ENCODE measurements at places on chromosomes 4 and X. TPM values are rescaled to one million over a fixed set of nuclear protein-coding genes. Genes with fewer than 3 reads are reported as not detected.

The AMBN gene
- not detected for total RNA-seq

The MAGEC2 gene
- total RNA-seq = not detected

The CBR4 gene
- total RNA-seq = 25.8 TPM

DNA sequence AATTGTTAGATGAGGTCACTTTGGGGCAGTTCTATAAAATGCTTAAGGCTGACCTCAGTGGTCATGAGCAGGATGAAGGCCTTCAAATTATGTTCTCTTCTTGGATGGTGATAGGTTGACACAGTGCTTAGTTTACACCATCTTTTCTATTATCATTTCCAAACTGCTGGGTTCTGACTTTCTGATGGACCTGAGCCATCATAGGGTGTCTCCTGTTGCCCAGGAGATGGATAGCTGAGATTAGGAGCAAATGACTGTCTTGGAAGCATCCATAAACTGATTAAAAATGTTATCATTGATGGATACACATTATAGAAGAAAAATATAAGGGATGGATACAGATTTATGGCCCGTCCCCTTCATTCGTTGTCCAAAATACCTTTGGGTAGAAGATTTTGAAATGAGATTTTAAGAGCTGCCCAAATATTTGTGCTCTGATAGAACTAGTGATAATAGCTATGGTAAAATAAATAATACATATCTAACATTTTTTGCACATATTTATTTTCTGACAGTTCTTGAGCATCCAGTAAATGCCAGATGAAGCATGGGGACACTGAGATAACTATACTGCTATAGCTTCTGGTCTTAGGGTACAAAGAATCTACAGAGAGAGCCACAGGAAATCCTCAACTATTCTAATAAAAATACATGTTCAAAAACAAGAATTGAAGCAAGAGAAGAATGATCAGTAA is 839.4 kb upstream of the LCORL start:
- no peak for DNase-seq

DNA sequence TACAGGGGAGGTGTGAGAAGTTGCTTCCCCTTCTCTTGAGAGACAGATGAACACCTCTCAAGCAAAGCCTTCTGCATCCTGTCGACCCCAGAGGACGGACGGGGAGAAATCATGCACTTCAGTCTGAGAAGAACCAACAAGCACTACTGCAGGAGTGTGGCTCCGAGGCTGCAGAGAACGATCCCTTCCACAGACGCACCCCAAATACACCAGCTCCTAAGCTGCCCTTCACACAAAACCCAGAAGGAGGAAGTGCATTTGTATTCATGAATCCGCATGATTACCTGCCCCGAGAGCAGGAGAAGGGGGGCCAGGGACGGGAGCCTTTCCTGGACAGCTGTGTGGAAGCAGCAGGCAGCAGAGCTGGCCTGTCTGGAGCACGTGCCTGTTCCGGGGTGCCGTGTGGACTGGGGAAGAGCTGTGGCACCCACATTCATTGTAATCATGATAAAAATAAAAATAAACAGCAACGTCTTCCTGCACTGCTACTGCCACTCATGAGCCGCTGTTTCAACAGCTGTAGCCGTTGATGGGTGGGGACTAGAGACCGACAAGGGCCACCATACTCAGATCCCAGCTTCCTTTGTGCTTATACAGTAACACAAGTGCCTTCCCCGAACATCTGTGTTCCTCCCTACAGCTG is 42.9 kb downstream of the ACSL1 start:
- peak; percentile 25 for DNase-seq

DNA sequence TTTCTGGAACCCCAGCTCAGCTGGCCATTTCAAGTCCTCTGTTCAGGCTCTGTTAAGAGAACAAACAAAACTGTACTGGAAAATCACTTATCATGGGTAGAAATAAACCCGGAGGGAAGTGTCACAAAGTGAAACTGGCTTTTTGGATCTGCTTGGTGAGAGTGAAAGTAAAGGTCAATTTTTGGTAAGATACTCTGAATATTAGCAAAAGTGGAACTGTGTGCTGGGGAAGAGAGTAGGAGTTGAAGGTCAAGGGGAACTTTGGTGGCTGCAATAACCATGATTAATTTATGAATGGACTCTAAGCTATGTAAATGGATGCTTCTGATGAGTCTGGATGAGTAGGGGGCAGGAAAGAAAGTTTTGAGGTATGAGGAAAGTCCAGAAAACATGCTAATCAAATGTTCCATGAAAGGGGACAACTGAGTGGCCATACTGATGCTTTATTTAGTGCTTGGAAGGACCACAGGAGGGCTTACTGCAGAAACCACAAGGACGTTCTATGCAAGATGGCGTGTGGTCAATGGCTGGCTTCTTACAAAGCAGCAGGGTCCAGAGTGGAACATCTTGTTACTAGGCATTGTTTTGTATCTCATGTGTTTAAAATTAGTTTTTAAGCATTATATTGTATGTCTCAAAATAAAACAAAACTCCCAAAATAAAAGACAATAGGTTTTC is 36.8 kb upstream of the TNIP3 start:
- no peak for DNase-seq

DNA sequence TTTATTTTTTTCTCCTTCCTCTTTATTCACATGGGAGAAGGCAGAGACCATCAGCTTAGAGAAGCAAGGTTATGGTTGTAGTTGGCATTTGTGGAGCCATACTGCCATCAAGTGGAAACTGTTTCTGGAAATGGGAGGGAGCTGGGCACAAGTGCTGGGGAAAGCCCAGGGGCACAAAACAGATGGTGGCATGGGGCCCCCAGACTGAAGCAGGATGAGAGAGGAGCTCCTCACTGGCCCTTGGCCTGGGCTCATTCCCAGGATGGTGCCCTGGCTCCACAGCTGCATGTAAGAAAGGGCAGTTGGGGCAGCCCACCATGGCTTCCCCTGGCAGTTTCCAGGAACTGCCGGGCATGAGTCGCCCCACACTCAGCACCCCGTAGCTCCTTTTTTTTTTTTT is 59.2 kb downstream of the NBDY start:
- no peak for DNase-seq

- no peak for DNase-seq
These were observed 12.7 kb downstream of the FRAS1 start for GRCh38 chr4:78069859-78070258.

DNA sequence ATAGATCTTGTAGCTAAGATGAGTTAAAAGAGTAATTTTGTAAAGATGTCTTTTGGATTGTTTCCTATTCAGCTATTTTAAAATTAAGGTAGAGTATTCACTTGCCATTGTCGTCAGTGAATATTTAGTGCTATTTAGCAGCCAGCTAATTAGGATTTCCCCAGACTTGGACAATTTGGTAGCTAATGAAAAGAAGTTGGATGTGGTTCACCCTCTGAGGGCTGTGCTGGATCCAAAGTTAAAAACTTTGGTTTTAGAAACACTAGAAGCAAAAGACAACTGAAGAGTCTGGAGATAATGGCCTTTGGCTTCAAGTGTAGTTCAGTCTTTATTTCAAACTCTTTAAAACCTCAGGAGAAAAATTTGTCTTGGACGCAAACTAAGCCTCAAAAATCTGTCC is 41.3 kb downstream of the ATG4A start:
- no peak for DNase-seq

- DNase-seq = no peak
These were observed 71.0 kb downstream of the RAPGEF2 start for GRCh38 chr4:159173886-159174285.

DNA sequence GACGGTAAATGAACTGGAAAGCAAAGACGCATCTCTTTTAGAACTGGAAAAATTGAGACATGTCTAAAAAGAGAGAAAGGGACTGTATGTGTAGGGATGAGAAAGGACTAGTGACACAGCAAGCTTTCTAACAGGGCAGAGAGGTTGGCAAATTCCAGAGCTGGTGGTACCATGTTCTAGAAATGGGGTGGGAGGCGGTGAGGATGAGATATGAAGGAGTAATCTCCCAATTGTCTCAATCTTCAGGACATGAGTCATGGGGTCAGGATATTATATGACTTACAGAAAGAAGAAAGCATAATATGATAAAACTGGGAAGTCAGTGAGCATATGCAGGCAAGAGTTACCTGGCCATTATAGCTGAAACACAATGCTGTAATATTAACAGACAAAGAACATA is 14.2 kb downstream of the TAB3 start:
- no peak for DNase-seq

DNA sequence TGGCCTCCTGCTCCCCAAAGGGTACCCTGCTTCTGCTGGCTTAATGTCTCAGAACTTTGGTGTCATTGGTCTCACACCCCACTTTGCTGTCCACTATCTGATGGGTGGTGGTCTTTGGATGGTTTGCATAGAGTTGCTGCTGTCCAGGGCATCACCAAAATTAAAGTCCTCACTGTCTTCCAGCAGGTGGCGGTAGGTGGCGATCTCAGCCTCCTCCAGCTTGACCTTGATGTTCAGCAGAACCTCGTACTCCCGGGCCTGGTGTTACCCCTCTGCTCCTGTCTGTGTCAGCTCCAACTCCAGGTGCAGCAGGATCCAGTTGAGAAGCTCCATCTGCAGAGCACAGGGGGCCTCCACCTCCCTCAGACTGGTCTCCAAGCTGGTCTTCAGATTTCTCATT is 1169.5 kb upstream of the PABPC4L start:
- no peak for DNase-seq

DNA sequence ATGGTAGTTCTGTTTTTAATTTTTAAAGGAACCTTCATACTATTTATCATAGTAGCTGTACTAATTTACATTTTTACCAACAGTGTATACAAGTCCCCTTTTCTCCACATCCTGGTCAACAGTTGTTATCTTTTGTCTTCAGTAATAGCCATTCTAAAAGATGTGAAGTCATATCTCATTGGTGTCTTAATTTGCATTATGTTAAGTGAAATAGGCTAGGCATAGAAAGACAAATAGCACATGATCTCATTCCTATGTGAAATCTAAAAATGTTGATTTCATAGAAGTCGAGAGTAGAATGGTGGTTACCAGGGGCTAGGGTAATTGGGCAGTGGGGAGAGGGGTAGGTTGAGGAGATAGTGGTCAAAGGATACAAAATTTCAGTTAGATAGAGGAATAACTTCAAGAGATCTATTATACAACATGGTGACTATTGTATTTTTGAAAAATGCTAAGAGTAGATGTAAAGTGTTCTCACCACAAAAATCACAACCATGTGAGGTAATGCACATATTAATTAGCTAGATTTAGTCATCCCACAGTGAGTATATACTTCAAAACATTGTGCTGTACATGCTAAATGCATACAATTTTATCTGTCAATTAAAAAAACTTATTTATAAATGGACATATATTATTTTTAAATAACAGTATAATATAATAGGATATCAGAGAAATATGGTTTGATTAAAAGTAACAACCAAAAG is 58.9 kb downstream of the DIAPH2 start:
- no peak for DNase-seq

GRCh38 chrX:15129412-15129811 is 140.5 kb downstream of the ASB9 start:
- no peak for DNase-seq

GRCh38 chrX:12974305-12974795 is 560 bp upstream of the TMSB4X start:
- DNase-seq = no peak

- no peak for DNase-seq
These were observed 133.8 kb upstream of the STIM2 start for GRCh38 chr4:26726655-26727387.

DNA sequence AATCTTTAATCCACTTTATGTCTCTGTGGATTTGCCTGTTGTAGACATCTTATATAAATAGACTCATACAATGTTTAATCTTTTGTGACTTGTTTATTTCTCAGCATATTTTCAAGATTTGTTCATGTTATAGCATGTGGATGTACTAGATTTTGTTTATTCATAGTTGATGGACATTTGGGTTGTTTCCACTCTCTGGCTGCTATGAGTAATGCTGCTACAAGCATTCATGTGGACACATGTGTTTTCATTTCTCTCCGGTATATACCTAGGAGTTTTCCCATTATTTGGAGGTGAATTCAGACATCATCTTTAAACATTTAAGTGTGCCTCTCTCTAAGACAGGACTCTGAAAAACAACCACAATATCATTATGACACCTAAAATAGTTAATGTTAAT is 2.3 kb downstream of the IKBKG start:
- DNase-seq = no peak

- no peak for DNase-seq
These were observed 166.3 kb downstream of the FNIP2 start for GRCh38 chr4:158934996-158935669.

GRCh38 chr4:140857111-140857510 is 100.9 kb upstream of the TBC1D9 start:
- DNase-seq = no peak

DNA sequence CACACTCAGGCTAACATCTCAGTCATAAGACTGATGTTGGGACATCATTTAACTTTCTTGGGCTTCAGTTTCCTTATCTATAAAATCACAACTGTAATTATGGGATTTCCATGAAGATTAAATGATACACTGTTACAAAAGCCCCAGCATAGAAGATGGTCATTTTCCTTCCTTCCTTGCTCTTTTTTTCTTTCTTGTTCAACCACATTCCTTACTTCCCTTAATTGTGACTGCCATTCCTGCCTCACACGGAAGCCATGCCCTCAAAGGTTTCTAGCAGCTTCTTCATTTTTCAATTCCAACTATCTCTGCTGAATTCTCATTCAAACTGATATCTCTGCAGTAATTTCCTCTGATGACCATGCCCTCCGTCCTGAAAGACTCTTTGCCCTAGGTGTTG is 311.8 kb downstream of the PPP3CA start:
- no peak for DNase-seq

DNA sequence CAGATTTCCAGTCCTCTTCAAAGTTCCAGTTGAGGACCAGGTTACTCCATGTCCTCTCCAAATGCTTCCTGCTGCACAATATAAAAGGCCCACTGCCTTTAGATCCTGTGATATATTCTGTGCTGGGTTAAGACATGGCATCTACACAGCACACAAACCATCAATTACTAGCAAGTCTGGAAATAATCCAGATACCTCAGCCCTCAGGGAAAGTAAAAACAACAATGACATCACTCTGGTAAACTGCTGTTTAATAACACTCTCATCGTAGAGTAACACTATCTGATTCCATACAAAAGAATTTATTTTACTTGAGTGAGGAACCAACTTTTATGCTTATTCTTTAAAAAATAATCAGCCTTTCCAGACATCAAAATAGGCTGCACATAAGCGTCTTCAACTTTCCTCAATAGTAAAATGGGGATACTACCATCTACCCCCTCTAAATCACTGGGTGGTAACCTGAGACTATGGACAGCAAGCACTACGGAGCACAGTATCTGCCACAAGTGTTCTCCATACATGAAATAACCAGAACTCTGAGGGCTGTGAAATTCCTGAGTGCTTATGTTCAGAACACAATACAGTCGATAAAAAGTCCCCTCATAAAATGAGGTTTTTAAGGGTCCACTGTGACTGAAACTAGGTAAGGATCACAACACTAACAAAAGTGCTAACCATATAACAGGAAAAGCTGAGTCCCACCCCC is 53.4 kb downstream of the ABCG2 start:
- no peak for DNase-seq

DNA sequence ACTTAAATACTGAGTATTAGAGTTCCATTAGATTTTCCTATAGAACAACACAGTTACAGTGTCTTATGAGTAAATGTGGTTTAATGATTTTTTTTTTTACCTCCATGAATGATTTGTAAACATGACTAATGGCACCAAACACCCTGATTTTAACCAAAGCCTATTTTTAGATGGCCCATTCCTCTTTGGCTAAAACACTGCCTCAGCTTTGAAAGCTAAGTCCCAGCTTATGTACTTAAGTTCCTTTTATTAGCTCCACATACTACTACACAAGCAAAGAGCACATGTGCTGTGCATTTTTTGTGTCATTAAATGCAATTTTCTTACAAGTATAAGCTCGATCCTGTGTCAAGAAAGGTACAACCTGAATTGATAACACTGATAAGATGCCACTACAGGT is 575.6 kb upstream of the PITX2 start:
- no peak for DNase-seq
